ENCODE measurements at places on chromosomes 7 and 10.

DNA sequence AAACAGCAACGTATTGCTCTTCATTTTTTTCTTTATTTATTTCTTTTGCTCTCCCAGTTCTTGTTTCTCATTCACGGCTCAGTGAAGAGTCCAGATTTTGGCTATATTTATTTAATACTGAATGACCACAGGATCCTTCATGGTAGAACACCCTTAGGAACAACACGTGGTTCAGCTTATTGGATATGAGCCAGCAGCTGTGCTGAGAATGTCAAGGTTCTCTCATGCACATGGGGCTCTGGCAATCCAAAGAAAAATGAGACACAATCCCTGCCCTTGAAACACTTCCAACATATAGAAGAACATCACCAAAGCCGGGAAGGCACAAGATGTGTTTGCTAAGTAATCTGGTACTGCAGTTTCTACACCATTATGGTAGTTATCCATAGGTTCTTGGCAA is 852.9 kb downstream of the SORCS1 start:
- no peak for DNase-seq

DNA sequence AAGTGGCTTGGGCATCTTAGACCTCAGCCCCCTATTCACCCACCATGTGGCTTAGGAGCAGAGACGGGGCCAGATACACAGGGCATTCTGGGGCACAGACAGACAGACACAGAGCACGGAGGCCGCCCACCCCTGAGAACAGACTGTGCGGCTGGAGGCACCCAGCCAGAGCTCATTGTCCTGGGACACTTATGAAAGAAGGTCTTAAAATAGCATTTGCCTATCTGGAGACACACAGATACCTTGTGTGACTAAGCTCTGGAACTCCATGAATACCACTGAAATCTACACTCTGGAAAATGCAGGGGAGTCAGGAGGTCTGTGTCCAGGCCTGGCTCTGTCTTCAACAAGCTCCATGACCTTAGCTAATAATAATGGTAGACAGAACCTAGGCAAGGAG is 41.4 kb upstream of the ADO start:
- DNase-seq, result no peak

DNA sequence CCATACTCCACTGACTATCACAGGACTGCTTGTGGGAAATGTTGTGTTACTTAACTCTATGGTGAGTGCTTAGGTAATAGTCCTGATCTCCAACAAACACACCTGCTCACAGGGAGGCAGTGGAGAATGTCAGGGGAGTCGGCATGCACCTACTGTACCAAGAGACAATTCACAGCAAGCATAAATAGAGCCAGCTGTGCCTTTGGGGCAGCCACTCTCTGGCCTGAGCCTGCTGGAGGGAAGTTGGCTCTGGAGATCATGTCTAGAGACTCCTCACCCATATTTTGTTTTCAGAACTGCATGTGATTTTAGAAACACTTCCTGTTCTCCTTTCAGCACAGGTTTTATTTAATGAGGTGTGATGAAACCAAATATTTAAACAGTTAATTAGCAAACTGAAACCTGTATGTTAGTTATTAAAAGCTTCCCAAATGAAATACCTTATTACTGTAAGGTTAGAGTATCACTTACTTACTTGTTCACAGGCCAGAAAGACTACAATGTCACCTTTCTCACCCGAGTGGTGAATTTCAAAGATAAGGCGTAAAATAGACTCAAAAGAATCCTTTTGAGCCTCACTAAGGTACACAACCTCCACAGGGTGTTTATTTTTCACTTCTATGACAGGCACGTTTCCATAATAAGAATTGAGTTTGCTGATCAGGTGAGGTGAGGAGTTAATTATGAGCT is 21.8 kb downstream of the DHX32 start:
- DNase-seq, result no peak

DNA sequence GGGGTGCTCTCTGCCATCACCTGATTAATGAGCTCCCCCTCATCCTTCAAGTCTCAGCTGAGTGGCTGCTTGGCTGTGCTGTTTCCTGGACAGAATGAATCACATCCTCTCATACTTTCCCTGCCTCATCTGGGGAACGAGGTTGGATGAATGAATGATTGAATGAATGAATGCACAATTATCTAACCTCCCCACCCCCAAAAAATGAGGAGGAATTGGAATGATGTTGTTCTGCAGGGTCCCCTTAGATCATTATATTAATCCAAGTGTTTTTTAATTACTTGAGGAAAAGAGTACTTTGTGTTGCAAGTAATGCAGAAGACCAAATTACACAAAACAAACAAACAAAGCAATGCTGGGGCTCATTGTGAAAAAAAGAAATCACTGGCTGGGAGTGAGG is 240.2 kb downstream of the BUB3 start:
- no peak for DNase-seq

DNA sequence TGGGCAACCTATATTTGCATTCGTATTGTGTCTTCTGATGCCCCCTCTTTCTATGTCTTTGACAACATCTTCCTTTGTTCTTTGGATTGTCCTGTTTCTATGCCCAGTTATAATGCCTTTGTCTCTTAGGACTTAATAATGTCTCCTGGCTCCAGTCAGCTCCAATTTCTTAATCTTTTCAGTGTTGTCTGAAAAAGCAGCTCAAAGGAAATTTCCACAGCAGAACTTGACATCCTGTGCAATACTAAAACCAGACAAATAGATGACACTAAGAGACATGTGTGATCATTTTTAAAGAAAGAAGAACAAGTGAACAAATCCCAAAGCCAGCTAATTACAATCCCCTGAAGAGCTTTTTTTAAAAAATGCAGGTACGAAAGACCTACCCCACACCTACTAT is 47.7 kb upstream of the RNF148 start:
- no peak for DNase-seq

DNA sequence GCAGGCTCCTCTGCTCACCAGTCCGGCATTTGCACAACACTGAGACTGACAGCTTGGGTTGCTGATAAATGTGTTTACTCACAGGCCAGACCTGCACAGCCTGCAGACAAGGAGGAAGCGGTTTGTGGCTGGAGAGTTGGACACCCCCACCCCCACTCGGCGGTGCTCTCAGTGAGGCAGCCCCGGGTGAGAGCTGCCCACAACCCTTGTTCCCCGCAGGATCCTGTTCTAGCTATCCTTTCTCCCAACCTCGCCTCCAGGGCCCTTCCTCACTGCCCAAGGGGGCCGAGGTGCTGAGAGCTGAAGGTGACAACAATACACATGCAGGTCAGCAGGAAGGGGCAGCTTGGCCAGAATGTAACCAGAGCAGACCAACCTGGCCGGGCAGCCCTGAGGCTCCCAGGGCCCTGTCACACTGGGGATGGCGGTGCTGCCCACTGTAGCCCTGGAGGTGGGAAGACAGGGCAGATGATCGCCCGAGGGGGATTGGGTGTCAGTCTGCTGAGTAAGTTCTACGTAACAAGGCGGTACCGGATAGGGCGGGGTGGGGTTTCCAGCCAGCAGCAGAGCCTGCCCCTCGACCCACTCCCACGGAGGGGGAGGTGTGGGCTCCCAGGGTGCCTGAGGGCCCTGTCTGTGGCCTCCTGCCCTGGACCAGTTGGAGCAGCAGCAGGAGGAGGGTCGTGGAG is 2.1 kb upstream of the ADAM8 start:
- peak; percentile 60 for DNase-seq

DNA sequence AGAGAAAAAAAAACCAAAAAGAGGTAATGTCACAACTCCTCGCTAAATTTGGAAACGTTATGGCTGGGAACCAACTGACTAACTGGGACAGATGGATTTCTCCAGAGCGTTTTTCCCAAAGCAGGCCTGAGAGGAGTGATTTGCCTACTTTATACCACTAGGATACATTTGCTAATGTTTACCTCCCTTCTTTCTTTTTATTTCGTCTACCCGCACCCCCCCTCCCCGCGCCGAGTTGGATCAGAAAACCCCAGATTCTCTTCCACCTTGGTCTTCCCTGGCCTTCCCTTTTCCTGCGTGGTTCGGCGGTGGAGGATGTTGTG is 7.2 kb downstream of the CPA2 start:
- DNase-seq, result no peak

DNA sequence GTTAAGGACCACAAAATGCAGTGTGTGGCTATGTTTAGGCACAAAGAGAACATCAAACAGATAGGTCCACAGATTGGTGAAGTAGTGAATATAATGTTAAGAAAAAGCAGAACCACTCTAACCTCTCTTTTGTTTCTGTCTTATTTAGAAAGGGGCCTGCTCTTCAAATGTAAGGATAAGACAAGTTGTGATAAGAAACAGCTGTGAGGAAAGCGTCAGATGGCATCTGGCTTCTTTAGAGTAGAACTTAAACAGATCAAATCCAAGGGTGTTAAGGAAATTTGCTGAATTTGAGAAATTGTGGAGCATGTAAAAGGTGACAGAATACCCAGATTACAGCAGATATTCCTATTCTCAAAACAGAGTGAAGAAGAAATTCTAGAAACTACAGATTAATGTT is 151.0 kb upstream of the LRGUK start:
- DNase-seq, result no peak

GRCh38 chr7:6182993-6183392 is 89.4 kb downstream of the CYTH3 start:
- no peak for DNase-seq

GRCh38 chr7:55595511-55595910 is 23.2 kb upstream of the VOPP1 start:
- no peak for DNase-seq

DNA sequence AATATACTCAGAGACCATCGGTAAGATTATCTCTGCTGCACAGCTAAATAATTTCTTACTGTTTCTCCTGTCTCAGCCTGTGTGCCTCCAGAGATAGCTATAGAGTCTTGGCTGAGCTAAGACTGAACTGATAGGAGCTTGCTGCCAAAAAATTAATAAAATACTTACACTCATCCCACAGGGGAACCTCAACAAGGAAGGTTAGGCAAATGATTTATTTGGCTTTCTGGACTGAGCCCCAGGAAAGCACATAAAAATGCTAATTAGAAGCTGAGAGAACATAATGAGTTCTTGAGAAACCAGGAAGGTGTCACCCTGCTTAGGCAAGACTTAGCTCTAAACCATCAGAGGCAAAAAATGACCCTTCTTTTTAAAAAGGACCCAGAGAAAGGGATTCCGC is 534.5 kb downstream of the TNS3 start:
- no peak for DNase-seq

DNA sequence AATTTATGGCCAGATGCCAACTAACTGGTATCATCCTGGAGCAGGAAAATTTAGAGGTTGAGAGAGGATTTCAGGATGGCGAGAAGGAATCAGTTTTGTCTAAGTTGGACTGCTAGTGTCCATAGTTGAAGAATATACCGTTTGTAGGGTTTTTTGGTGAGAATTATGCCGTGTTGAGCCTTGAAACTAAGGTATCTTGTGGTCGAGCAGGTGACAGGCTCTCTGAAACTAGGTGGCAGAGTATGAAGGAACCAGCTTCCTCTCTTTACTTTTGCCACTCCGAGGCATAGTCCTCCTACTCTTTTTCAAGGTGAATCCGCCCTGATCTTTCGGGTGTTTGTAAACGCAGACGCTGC is 9.7 kb downstream of the MDFIC start:
- DNase-seq, result no peak
